NCI-H1092 (cell line): ENCODE measurements at places on chromosomes 3 and 15.

DNA sequence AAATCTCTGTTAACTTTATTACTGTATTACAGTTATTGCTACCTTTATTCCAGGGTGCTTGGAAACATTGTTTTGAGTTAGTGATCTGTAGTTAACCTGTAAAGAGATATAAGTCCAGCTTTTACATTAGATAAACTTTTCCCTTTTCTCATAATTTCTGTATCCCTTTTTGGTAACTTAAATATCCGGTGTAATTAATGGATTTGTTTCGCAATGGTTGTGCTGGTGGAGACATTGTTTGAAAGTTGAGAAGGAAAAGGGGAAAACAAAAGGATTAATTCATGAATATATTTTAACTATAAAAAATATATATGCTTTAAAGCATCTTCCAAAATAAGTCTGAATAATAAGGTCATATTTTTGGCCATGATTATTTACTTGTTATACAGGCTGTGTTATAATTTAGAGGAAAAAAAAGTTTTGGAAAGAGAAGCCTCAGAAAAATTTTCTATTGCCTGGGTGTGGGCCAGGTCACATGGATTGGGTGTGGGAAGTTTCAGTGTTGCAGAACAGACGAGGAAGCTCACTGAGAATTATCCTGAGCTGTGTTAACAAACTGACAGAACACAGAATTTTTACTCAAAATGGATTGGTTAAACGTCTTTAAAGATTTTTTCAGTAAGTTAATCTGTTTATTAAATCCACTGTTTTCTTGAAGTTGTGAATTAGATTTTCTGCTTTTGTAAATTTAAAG lies 27.7 kb upstream of the IL20RB start:
- DNase-seq = no peak

DNA sequence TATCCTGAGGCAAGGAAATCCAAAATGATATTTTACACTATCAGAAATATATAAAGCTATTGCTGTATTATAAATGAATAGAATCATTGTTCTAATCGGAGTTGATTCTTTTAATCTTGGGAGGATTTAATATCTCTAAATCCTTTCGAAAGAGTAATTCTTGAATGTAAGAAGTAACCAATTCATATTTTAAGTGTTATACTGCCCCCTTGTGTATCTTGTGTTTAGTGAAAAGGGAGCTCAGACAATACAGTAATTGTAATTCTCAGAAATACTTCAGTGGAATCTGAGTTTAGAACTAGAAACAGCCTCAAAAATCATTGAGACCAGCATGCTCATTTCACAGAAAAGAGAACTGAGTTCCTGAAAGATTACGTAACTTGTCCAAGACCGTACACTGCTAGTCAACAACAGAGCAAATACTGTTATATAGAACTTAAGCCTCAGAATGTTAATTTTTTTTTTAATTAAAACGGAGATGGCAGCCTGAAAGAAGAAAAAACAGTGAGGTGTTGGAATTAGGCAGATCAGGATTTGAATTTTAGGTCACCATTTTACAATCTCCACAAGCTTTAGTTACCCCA lies 42.9 kb downstream of the PLCH1 start:
- peak; percentile 52 for DNase-seq

- DNase-seq = no peak
Measured at GRCh38 chr3:11143476-11143875, 10.8 kb upstream of the HRH1 start.

- DNase-seq = no peak
Measured at GRCh38 chr3:103690536-103690935, 1255.7 kb downstream of the ZPLD1 start.

DNA sequence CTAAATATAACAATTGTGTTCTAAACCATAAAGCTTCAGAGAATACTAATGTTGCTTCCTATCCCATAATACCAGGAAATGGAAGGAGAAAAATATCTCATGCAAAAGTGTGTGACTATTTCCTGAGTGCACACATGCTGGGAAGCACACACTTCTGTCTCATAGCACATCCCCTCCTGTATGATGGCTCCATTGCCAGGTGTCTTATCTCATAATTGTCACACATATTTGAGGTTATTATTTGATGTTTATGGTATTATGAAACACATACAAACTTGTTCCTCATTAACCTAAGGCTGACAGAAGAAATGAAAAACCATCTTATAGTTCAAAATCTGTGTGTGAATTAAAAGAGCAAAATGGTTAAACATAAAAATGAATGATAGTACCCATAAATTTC lies 65.4 kb downstream of the SERP1 start:
- DNase-seq = no peak

- no peak for DNase-seq
Measured at GRCh38 chr15:64315216-64315615, 40.8 kb downstream of the CSNK1G1 start.

- no peak for DNase-seq
Measured at GRCh38 chr15:56252386-56252785, 8.7 kb upstream of the RFX7 start.

GRCh38 chr3:171306631-171307030 lies 153.6 kb downstream of the TNIK start:
- no peak for DNase-seq

DNA sequence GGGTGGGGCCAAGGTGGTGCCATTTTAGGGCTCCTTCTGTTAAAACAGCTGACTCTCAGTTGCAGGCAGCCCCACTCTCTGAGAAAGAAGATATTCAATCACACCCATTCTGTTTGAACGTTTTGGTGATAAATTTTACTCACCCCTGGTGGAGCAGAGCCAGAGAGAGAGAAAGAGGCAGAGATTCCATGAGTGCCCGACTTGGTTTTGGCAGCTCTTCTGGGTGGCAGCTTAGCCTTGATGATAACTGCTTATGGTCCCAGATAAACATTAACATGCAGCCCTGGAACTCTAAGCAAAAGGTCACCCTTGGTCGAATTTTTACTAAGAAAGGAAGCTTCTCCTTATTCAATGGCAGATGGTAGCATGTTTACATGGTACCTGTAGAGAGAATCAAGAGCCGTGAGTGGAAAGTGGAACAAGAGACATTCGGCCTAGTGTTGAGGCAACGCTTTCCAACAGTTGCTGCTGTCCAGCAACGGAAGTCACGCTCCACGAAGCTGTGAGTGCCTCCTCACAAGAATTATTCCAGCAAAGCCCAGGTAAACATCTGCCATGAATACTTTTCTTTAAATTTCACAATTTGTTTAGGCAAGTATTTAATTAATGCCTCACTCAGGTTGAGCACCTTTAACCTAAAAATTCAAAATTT lies 530.6 kb upstream of the ROBO2 start:
- no peak for DNase-seq

DNA sequence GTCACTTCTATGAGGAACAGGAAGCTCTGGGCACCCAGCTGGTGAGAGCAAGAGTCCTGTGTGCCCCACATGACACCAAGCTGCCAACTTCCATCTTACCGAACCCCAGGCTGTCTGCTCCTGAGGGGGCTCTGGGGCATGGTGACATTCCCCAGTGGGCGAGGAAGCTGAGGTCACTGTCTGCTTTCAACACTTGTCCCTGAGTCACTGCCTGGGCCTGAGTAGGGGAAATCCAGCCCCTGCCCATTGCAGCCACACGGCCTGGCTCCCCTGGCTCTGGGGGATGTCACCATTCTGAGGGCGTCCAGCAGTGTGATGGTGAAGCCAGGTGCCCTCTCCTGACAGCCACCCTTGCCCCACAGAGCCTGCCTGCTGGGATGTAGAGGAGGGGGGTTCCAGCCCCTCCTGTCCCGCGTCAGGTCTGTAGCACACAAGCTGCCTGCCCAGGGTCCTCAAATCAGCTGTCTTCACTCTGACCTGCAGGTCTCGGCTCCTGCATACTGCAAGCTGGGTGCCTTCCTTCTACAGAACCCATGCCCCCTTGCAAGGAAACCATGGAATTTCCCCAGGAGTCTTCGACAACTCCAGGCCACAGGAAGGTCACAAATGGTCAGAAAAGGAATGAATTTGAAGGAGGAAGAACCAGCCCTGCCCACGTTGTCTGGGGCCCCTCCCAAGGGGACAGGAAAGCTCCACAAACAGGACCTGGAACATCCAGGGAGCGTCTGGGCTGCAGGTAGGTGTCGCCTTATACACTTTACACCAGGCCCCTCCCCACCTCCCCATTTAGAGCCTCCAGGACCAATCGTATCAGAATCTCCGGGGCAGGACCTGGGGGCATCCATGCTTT lies 69.9 kb upstream of the GATM start:
- no peak for DNase-seq

DNA sequence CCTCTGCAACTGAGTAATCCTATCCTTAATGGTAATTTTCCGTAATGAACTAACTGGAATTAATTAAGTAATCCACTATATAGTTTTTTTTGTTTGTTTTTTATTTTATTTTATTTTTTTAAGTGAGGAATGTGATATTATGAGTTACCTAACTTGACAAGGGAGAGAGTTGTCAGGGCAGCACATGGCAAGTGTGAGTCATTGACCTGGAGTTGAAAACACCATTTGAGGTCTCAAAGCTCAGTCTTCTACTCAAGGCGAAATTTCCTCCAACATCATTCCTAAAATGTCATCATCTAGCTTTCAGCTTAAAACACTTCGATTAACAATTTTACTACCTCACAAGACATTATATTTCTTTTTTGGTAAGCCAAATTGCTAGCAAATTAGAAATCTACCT lies 87.8 kb downstream of the NECTIN3 start:
- DNase-seq = no peak

DNA sequence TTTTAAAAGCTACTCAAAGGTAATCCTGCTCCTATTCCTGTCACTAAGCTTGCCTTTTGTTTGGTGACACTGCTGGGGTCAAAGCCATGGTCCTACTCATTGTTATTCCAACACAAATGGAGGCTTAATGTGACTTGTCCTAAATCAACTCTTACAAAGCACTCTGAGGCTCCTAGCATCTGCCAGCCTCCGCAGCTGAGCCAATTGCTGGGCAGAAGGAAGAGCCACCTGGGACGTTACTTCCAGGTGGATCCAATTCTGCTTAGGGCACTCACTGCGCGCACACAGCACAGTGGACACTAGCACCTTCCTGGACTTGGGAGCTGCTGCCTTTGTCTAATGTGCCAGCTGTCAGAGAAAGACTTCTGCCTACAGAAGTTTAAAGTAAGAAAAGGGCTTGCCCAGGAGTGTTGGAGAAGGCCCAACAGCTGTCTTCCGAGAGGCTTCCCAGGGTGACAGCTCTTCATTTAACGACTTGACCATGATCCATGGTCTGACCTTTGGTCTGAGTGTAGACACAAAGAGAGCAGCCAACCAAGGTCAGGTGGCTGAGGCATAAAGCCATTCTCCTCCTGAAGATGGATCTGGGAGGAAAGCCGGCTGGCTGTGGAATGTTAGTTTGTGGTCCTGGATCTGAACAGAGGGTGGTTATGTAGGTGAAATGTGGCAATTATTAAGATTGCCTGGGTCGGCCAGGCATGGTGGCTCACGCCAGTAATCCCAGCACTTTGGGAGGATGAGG lies 102.2 kb downstream of the AQP9 start:
- no peak for DNase-seq

DNA sequence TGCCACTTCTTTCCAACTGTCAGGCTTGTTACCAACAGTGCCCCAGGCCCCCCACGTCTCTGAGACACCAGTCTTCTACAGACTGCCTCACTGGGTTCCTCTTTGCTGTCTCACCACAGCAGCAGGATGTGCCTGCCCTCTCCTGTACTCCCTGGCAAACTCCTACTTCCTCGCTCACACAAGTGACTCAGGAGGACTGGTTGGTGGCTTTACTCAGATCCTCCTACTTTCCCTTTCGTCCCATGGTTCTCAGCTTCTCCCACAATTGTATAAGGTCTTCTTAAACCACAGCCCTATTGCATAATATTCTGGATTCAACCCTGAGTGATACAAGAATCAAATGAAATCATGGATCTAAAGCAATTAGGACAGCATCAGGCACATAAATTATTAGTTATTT lies 246.6 kb upstream of the PROK2 start:
- no peak for DNase-seq

- DNase-seq = no peak
Measured at GRCh38 chr15:78175330-78175729, 26.2 kb downstream of the IDH3A start.

- no peak for DNase-seq
Measured at GRCh38 chr3:168087539-168087938, 8.2 kb downstream of the GOLIM4 start.

DNA sequence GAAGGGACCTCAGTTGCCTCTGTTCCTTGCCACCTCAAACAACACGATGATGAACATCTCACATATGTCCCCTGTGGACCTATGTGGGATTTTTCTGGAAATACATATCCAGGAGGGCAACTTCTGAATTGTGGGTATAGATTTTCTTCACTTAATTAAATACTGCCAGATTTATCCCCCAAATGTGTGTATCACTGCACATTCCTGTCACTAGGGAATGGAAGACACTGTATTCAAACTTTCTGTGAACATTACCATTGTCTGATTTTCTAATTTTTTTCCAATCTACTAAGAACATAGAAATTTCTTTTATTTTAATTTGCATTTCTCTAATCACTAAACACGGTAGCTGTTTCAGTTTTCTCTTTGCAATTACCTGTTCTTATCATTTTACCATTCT lies 102.0 kb upstream of the MRPS22 start:
- no peak for DNase-seq

- DNase-seq = no peak
Measured at GRCh38 chr3:53800041-53800906, 45.9 kb downstream of the CHDH start.

GRCh38 chr3:97706226-97706625 lies 58.3 kb upstream of the ARL6 start:
- no peak for DNase-seq

DNA sequence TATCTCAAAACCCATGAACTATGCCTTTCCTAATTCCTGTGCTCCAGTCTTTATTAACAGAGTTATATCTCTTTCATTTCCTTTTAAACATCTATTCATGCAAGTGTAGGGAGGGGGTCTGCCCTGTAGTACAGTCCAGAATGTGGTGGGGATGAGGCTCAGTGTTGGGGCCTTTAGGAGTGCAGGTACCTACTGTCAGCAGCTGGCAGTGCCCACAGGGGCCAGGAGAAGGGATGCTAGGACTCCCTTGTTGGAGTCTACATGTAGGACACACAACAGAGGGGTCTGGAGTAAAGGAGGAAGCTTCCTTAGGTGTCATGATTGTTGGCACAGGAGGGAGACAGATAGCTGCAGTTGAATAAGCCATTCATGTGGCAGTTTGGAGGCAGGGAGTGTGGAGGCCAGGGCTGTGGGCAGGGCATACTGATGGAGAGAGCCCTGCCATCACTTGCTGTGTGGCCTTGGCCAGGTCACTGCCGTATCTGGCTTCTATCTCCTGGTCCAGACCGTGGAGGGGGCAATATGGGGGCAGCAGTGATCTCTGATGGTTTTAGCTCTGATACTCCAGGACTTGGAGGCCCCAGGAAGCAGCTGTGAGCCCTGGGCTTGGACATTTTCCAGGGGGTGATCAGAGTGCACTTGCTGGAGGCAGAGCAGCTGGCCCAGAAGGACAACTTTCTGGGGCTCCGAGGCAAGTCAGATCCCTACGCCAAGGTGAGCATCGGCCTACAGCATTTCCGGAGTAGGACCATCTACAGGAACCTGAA lies 29.5 kb downstream of the ESYT3 start:
- DNase-seq = no peak

- no peak for DNase-seq
Measured at GRCh38 chr15:40891810-40892446, 2.3 kb upstream of the VPS18 start.
